Caudate nucleus (tissue), 63 donors: ENCODE measurements at places on chromosomes 5 and 9.
A peak's percentile ranks its signal among the peaks of the same experiment; 100 is the strongest.

GRCh38 chr9:134055981-134056461 is 11.8 kb downstream of the BRD3 start:
- peak; percentile 27 for DNase-seq

DNA sequence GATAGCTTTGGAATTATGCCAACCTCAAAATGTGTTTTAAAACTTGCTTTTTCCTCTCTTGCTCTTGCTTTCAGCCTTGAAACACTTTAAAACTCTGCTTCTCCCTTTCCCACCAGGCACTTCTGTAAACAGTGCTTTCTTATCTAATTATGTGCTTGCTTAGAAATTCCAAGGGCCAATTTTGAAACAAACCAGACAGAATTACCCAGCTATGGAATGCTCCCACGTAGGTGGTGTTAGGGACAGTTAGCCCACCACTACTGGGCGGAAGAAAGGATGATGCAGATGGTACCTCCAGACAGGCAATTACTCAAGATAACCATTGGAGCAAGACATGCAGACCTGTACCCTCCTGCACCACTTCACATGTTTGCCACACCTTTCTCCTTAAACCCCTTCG is 523.0 kb upstream of the PTPRD start:
- DNase-seq: no peak

GRCh38 chr5:157384971-157385709 is 74.9 kb upstream of the NIPAL4 start:
- DNase-seq: no peak

DNA sequence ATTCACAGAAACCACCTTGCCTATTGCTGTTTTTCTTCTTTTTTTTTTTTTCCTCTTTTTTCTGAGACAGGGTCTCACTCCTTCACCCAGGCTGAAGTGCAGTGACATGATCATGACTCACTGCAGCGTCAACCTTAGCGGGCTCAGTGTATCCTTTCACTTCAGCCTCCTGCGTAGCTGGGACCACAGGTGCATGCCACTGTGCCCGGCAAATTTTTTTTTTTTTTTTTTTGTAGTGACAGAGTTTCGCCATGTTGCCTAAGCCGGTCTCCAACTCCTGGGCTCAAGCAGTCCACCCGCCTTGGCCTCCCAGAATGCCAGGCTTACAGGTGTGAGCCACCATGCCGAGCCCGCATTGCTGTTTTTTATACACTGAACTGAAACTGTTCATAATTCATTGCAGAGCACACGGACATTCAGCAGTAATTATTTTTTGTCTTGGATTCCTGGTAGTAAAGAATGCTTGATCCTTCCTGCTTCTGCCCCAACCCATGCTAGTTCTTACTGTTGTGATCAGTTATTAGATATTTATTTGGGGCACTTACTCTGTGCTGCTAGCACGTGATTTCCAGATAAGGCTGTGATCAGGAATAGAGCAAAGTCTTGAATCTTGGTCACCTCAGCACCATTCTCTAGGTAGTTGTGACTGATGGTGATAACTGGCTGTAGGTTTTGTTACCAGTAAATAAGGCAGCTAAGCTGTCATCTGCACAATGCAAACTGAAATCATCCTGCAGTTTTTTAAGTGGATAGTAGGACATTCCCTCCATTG is 14.0 kb downstream of the MAP3K1 start:
- no peak for DNase-seq
